ENCODE measurements at places on chromosomes 11 and 22.
A peak's percentile ranks its signal among the peaks of the same experiment; 100 is the strongest.

- DNase-seq, result no peak
Measured at GRCh38 chr22:49947296-49947622, 13.3 kb upstream of the PIM3 start.

DNA sequence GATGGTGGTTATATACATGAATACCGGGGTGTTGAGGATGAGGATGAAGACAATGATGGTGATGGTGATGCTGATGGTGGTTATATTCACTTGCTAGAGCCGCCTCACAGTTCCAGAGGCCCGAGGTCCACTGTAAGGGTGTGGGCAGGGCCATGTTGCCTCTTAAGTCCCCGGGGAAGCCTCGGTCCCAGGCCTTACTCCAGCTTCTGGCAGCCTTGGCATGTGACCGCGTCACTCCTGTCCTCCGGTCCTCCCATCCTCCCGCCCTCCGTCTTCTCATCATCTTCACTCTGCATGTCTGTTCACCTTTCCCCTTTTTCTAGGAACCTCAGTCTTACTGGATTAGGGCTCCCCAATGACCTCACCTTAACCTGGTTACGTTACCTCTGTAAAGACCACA, 54.6 kb downstream of the IGLL1 start:
- DNase-seq, result no peak

DNA sequence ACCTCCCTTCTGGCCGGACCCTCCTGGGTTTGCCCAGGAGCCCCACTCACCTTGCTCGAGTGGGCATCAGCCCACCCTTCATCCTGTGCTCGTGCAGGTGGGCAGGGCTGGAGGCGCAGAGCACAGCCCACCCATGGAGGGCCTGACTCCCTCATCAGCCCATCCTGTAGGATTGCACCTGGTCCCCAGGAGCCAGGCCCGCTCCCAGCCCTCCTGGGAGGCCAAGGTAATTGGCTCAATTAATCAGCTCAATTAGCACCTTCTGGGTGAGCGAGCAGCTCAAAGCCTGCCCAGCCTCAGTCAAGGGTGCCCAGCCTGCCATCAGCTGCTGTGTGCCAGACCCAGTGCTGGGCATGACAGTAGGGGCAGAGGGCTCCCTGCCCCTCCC, 58.1 kb upstream of the NECTIN1 start:
- DNase-seq, result no peak

DNA sequence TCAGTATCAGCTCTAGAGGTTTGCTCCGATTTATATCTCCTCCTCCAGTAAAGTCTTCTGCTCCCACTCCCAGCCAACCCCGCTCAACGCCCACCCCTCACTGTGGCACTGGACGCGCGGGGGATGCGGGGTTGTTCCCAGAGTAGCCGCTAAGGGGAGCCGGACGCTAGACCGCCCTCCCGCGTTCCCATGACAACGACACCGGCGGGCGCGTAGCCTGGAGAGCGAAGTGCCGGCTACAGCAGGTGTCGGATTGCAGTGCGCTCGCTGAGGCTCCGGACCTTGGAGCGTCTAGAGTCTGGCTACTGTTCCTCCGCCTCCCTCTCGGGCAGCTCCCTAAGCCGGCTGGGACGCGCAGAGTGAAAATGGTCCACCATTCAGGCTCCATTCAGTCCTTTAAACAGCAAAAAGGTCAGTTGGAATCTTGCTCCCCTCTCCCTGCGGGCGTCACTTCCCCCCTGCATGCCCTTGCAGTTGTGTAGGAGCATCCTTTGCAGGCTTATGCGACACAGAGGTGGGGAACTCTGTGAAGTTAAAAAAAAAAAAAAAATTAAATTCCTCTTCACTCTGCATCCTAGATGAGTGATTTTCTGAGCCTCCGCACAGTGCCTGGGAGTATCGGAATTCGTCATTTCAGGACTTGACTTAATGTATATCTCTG, at the start of gene ANO3:
ANO3 (plus strand) TSS at position 220 of the 661 bp plus-strand sequence; CDS start at position 366, 146 bp downstream.
- DNase-seq, result no peak

DNA sequence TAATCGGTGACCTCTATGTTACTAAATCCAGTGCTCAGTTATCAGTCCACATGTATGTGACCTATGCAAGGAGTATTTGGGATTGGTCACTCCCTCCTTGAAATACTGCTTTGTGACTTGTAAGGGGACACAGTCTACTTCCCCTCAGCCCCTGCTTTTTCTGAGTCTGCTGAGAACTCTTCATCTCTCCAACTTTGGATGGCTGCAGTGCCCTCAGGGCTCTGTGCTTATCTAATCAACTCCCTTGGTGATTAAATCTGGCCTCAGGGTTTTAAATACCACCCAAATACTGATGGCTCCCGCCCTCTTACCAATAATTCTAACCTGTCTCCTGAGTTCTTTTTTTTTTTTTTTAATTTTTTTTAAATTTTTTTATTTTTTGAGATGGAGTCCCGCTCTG, 40.2 kb downstream of the FAM118A start:
- DNase-seq, result no peak

DNA sequence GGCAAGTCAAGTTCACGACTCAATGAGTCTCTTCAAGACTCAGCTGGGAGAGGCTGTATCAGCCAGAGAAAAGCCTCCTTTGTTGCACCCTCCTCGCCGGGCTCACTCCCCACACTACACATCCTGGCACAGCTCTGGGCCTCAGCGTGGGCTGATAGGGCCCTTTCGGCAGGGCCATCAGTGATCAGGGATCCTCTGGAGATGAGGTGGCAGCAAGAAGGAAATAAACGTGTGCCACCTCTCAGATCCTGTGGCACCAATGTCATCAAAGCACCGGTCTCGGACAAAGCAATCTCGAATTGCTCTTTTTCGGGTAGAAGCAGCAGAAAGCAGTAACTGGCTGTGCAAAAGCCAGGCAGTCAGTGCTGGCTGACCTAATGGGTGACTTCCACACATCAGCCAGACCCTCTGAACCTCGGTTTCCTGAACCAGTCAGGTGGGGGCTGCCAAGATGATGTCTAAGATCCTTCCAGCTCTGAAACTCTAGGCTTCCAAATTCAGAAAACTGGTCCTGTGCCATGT, 2.1 kb downstream of the EHD1 start:
- no peak for DNase-seq

GRCh38 chr11:110762590-110762989, 50.4 kb upstream of the ARHGAP20 start:
- DNase-seq, result no peak

- DNase-seq, result no peak
Measured at GRCh38 chr11:121681550-121682268, 228.9 kb upstream of the SORL1-AS1 start.

GRCh38 chr11:15905366-15906104, 450.8 kb downstream of the SOX6 start:
- no peak for DNase-seq

DNA sequence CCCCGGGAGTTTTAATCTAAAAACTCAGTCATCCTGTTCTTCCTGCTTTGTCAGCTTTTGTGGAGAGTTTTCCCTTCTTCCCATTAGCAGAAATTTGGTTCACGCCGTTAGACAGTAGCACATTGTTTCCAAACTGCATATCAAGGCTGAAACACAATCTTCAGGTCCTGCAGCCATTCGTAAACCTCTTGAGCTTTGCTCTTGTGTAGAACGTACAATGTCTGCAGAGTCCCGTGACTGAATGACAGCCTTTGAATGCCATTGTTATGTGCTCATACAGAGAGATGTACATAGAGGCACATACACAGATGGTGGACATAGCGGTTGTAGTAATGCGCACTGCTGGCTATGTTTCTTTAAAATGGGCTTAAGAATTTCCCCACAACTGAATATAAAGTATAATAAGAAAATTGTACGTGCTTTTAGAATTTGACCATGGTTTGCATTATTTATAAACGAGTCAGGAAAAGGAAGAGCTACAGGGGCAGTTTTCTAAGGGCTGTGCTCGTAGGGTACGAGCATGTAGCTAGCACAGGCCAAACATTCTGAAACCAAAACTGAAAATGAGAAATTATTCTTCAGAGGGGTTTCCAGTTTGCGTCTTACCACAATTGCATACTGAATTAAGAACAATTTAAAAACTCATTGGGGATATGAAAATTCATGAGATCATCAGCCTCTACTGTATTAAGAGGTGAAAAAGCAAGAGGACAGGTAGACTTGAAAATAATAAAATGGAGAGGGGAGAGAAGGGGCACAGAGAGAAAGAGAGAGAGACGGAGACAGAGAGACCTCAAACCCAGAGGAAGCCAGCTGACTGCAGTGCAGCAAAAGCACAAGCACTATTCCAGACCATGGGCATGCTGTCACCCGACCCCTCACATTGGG, 310.1 kb downstream of the CADM1 start:
- no peak for DNase-seq

DNA sequence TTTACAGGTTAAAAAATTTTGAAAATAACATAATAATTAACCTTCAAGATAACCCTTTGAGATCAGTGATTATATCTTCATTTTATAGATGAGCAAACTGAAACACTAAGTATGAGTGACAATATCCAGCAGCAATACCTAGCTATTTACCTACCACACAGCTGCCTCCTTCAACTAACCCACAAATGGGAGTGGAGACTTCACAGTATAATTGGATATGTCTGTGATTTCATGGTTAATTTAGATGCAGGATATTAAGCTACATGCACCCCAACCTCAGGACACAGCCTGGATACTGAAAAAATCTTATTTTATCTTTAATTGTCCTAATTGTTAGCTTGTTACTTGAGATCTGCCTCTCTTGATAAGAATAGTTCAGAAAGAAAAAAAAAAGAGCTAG, 297.2 kb upstream of the ANO5 start:
- DNase-seq, result no peak

DNA sequence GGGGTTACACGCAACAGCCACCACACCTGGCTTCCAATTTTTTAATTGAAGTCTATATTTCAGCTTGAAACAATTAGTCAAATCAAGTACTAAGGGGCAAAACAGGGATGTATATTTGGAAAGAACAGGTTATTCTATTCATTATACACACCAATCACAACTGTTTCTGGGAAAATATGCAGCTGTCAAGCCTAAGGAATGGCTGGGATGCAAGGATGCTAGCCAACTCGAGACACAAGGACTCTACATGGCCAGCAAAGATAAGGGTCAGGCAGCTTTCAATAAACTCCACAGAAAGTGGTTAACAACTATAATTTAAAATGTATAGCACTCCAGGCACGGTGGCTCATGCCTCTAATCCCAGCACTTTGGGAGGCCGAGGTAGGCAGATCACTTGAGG, 126.8 kb upstream of the APOA1 start:
- no peak for DNase-seq

DNA sequence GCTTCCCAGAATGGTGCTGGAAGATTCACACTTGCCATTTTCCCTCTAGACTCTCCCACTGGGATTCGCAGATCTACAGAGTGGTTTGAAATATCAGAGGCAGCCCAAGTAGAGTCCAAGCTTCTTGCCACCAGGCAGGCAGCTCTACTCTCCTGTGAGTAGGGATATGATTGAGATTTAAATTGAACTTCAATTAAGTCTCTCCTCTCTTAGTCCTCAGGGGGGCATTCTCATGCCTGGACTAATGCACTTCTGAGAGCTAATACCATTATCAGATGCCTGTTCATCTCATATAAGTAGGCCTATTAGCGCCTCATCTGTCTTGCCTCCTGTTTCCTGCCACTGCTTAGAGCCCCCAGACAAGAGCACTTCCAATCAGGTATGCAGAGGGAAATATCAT, 25.5 kb upstream of the AMPD3 start:
- DNase-seq, result no peak

DNA sequence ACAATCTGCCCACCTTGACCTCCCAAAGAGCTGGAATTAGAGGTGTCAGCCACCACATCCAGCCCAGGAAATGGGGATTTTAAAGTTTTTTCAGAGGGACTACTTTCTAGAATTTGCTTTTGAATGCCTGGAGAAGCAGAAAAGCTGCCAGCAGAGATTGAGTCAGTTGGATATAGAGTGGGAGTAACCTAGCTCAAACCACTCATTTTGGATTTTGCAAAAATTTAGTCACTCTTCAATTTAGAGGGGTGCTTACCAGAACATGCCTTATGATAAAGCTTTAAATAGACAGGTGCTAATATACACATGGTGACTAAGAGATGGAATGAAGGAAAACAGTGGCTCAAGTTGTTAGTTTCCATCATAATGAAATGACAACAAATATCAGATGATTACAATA, 26.5 kb upstream of the PSMA1 start:
- no peak for DNase-seq

GRCh38 chr11:121311373-121311772, 18.8 kb downstream of the SC5D start:
- no peak for DNase-seq

DNA sequence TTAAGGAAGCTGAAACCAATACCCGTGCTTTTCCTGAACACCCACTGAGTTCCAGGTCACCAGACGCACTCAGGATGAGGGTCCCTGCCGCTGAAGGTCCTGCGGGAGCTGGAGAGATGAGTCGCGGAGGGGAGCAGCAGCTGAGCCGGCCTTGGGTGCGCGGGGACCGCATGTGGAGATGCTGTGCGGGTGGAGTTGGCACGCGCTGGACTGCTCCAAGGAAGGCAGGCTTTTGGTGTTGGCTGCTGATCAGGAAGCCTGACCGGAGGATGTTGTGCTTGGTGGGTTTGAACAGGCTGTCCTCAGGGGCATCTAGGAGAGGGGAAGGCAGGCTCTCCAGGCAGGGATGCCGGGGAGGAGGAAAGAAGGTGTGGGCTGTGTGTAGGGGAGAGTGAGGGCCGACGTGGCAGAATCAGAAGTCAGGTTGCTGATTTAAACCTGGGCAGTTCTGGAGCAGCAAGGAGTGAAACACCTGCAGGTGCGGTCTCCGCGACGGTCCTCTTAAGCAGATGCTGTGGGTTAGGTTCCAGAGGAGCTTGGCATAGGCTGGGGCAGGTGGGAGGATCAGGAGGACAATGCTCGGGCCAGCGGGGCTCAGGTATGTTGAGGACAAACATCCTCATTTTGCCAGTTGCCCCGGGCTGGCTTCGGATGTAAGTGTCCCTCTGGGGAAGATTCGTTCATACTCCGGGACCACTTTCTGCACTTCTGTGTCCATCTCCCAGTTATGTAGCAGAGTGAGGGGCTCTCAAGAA, 197.5 kb upstream of the B3GAT1 start:
- no peak for DNase-seq

GRCh38 chr11:61766353-61766841, 14.0 kb downstream of the MYRF start:
- no peak for DNase-seq

GRCh38 chr22:33000342-33001280, 57.6 kb downstream of the SYN3 start:
- DNase-seq, result peak; percentile 4

GRCh38 chr11:121790430-121790829, 325.6 kb downstream of the BLID start:
- no peak for DNase-seq

- peak; percentile 28 for DNase-seq
Measured at GRCh38 chr11:96338910-96339705, 3.9 kb downstream of the MAML2 start.

GRCh38 chr11:19511413-19512183, 201.0 kb upstream of the NAV2 start:
- DNase-seq, result no peak

- DNase-seq, result no peak
Measured at GRCh38 chr11:123144707-123145106, 50.3 kb downstream of the CLMP start.

GRCh38 chr22:47000256-47000655, 237.8 kb downstream of the TBC1D22A start:
- DNase-seq, result no peak

- DNase-seq, result no peak
Measured at GRCh38 chr11:30143098-30143705, 87.6 kb upstream of the FSHB start.
